Upper lobe of left lung (tissue), 6 donors: ENCODE measurements at places on chromosomes 2 and 18. TPM values are rescaled to one million over a fixed set of nuclear protein-coding genes. Genes with fewer than 3 reads are reported as not detected.

DNA sequence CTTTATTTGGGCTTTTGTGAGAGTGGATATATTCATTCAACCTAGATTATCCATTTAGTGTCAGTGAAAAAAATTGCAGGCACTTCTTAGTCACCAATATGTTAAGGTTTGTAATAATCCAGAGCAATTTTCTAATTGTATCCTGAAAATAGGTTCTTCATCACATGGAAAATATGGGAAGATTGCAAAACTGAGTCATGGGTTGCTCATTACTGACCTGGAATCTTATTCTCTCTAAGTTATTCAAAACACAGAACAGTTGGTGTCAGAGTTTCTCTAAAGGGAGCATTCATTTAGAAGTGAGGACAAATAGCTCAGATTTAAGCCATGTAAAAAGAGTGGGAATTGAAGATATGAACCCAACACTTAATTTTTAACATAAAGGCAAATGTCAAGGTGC is 181.3 kb downstream of the IKZF2 start:
- no peaks in the 10 kb centered on the region for H3K4me1 ChIP-seq
- no peak overlapping the region for H3K27ac ChIP-seq
- no peak for DNase-seq
- no peak overlapping the region for H3K4me3 ChIP-seq

Gene GPR35
- 1.9 TPM for total RNA-seq

DNA sequence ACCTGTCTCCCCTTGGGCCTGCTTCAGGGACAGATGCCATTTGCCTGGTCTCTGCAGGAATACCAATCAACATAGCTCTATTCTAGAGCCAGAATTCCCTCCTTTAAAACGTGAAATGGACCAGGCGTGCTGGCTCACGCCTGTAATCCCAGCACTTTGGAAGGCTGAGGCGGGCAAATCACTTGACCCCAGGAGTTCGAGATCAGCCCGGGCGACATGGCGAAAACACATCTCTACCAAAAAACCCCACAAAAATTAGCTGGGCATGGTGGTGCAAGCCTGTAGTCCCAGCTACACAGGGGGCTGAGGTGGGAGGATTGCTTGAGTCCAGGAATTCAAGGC is 127.0 kb downstream of the PLEKHM3 start:
- no peak for DNase-seq
- no peaks in the 10 kb centered on the region for H3K27me3 ChIP-seq
- no peaks in the 10 kb centered on the region for H3K36me3 ChIP-seq

Gene OR6B2
- not detected for total RNA-seq

Gene HOXD10
- total RNA-seq, result not detected

GRCh38 chr18:53850902-53851301 is 373.6 kb downstream of the MBD2 start:
- H3K27ac ChIP-seq, result no peak overlapping the region
- DNase-seq, result no peak
- H3K4me3 ChIP-seq, result no peak overlapping the region
- no peaks in the 10 kb centered on the region for H3K27me3 ChIP-seq

Gene HOXD3
- total RNA-seq, result not detected

Gene VWA3B
- total RNA-seq, result 7.8 TPM

Gene CCDC138
- 3.5 TPM for total RNA-seq
